ENCODE measurements at places on chromosomes 12 and 14.

- no peak for DNase-seq
Measured at GRCh38 chr12:122064025-122064777, 14.4 kb upstream of the MLXIP start.

- DNase-seq = no peak
Measured at GRCh38 chr14:97366400-97366799, 569.2 kb downstream of the VRK1 start.

GRCh38 chr12:50275556-50275955 lies 7.8 kb downstream of the LIMA1 start:
- no peak for DNase-seq

GRCh38 chr14:100816950-100817901 lies 8.7 kb upstream of the MEG3 start:
- no peak for DNase-seq

DNA sequence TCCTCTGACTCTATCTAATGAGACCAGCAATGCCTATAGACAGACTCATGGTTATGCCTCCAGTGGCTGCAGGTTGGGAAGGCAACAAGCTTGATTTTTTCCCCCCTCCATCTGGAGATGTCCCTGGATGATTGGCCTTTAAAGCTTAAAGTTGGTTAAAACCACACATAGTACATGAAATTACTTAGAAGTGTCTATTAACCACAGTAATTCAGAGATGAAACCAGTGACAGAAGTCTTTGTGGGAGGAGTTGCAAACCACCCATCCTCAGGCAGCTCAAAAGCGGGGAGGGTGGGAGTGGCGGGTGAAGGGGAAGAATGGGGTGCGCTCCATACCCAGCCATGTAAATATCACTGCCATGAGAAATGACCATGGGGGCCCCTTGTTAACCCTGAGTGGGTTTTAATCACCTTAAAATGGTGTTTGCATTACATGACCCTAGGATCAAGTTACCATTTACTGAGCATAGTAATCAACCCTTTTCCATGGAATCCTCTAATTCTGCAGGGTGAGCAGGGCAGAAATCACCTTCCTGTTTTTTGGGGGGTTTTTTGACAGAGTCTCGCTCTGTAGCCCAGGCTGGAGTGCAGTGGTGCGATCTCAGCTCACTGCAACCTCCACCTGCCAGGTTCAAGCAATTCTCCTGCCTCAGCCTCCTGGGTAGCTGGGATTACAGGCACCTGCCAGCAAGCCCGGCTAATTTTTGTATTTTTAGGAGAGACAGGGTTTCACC lies 133.5 kb downstream of the FOXN3 start:
- no peak for DNase-seq

DNA sequence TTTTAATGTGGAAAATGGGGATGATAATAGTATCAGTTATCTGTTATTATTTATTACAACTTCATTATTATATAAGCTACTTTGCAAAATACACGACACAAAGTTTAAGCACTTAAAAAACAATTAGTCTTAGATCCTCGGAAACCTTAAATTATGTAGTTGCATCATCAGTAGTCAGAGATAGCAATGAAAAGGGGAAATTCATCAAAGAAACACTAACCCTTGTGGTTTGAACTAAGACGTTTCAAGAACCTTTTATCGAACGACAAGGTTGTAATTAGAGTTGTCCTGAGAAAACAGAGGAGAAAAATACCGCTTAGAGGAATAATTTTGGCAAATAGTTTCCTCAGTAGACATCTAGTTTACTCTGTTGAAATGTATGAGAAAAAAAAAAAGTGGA lies 198.5 kb downstream of the PTPRO start:
- DNase-seq = no peak

- DNase-seq = no peak
Measured at GRCh38 chr12:110304061-110304551, 23.1 kb downstream of the ATP2A2 start.

- DNase-seq = no peak
Measured at GRCh38 chr12:18895946-18896345, 158.0 kb downstream of the CAPZA3 start.

GRCh38 chr14:91693346-91693745 lies 38.5 kb downstream of the CATSPERB start:
- DNase-seq = no peak

DNA sequence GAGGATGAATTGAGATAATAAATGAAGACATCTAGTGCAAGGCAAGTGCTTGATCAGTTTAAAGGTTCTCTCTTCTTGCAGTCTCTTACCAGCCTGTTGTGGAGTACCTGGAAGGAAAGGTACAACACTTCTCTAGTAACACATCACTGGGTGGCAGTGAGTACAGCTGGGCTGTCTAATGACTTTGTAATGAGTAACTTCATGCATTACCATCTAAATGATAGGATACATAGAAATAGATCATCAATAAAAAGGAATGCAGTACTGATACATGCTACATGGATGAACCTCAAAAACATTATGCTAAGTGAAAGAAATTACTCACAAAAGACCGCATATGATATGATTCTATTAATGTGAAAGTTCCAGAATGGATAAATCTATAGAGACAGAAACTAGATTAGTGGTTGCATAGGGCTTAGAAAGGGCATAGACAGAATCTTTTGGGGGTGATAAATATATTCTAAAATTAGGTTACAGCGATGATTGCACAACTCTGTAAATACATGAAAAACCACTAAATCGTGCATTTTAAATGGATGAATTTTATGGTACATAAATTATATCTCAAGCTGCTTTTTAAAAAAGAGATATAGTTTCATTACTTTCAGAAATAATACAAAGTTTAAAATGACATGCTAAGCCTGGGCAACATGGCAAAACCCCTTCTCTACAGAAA lies 224.4 kb downstream of the CHST11 start:
- no peak for DNase-seq

GRCh38 chr12:20514598-20514997 lies 146.3 kb downstream of the PDE3A start:
- DNase-seq = no peak

GRCh38 chr12:94151582-94151981 lies 3.2 kb downstream of the PLXNC1 start:
- no peak for DNase-seq

GRCh38 chr14:87754520-87755223 lies 238.3 kb downstream of the GALC start:
- no peak for DNase-seq

DNA sequence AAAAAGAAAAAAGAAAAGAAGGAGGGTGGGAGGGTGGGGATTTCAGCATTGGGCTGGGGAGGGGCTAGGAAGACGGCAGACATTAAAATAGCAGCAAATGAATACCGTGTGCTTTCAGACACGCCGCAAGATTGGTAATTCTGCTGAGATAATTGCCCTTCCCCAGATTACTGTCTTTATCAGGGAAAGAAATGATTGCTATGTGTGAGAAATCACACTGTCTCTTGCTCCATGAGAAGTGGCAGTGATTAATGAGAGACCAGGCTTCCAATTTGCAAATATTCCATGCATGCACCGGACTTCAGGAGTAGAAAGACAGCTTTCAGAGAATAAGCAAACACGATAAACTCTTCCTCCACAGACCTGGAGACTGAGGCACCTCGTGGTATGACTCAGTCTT lies 7.6 kb upstream of the KCNA5 start:
- DNase-seq = no peak

GRCh38 chr12:124742111-124742510 lies 121.6 kb downstream of the SCARB1 start:
- no peak for DNase-seq

- no peak for DNase-seq
Measured at GRCh38 chr12:105334582-105334981, 4.1 kb downstream of the C12orf75 start.

- DNase-seq = no peak
Measured at GRCh38 chr14:103619057-103619456, 10.0 kb upstream of the KLC1 start.
